Stimulated activated CD4-positive, alpha-beta T cell treated with anti-CD3 and anti-CD28 coated beads, Interleukin-2, amount 100 ng/mL, for 48 hours (primary cell): ENCODE measurements at places on chromosomes 7 and 10.

- no peak for DNase-seq
Measured at GRCh38 chr10:68816796-68817412, 10.4 kb upstream of the STOX1 start.

DNA sequence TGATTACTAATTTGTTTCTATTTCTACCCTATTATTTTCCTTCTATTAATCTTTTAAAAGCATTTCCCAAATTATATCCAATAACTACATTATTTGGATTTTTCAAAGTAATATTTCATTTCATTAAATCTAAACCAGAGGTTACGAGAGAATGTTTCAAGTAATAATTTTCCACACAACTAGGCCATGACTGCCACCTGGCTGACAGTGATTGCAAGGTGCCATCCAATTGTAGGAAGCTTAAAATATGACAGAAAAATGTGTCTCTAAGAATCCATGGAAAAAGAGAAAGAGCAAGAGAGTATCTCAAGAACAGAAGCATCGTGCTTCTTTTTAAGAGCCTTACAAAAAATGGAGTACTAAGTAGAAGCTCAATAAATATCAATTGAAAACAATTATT, 48.7 kb downstream of the TPK1 start:
- no peak for DNase-seq

GRCh38 chr10:83073472-83073871, 1065.8 kb upstream of the GHITM start:
- DNase-seq = no peak

- DNase-seq = no peak
Measured at GRCh38 chr10:725786-726185, 36.3 kb upstream of the DIP2C start.

GRCh38 chr10:1477578-1477977, 259.7 kb downstream of the ADARB2 start:
- DNase-seq = no peak

GRCh38 chr10:31677195-31678138, 251.2 kb downstream of the ARHGAP12 start:
- no peak for DNase-seq

DNA sequence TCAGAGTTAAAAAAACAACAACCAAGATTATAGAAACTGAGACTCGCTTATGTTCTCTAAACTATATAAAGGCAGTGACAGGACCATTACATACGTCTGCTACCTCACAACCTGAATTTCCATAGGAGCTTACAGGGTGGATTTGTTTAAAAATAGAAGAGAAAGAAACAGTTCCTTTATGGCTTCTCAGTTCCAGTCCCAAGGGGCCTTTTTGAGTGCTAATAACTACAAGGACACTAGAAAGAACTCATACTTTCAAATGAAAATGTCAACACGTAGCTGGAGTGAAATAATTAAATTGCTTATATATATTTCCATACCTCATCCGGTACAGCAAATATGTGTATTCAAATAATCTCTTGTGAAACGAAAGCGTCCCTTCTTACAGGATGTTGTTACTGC, 19.7 kb downstream of the TSPAN12 start:
- no peak for DNase-seq

- DNase-seq = no peak
Measured at GRCh38 chr10:34192646-34193045, 622.5 kb downstream of the PARD3 start.
